Amygdala (tissue), 56 donors: ENCODE measurements at places on chromosomes 3 and 15.

DNA sequence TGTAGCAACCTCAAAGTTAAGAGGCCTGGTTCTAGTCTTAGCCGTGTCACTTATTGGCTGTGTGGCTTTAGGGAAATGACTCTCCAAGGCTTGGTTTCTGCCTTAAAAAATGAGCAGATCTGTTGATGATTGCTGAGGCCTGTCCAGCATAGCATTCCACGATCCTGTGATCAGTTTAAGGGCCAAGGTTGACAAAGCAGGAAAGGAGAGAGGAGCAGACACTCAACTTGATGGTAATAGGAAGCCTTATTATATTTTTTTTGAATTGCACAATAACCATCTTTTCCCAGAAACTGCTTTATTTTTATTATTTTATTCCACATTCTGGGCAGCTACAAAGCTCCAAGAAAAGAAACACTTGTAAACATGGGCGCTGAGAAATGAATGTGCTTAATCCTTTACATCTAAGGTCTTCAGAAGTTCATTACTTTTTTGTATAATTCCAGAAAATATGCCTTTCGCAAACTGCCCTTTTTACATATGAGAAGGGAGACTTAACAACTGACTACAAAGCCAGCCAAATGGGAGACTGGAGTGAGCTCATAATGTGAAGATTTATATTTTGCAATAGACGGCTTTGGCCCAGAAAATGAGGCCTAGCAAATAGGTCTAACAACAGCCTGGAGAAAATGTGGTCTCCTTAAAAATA lies 241.0 kb downstream of the ATP8B4 start:
- DNase-seq = no peak

- no peak for DNase-seq
These were observed 22.9 kb upstream of the FBLN2 start for GRCh38 chr3:13525827-13526625.

DNA sequence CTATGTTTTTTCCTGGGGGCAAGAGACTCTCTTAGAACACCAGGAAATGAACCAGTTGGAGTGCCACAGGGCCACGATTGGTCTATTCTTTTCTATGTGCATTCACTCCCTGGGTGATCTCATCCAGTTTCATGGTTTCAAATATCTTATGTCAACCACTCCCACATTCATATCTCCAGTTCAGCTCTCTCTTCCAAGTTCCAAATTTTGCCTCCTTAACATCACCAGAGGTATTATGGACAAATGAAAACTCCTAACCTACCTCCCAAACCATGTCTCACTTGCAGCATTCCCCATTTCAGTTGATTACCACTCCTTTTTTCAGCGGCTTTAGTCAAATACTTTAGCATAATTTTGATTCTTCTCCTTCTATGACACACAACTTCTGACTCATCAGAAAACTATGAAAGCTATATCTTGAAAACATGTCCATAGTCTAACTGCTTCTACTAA lies 203.1 kb upstream of the SEMA6D start:
- no peak for DNase-seq

GRCh38 chr15:57422113-57422754 lies 45.9 kb downstream of the CGNL1 start:
- DNase-seq = no peak

GRCh38 chr3:105040026-105040622 lies 326.6 kb upstream of the ALCAM start:
- no peak for DNase-seq

- no peak for DNase-seq
These were observed 611.9 kb upstream of the CCDC54 start for GRCh38 chr3:106765342-106765741.

DNA sequence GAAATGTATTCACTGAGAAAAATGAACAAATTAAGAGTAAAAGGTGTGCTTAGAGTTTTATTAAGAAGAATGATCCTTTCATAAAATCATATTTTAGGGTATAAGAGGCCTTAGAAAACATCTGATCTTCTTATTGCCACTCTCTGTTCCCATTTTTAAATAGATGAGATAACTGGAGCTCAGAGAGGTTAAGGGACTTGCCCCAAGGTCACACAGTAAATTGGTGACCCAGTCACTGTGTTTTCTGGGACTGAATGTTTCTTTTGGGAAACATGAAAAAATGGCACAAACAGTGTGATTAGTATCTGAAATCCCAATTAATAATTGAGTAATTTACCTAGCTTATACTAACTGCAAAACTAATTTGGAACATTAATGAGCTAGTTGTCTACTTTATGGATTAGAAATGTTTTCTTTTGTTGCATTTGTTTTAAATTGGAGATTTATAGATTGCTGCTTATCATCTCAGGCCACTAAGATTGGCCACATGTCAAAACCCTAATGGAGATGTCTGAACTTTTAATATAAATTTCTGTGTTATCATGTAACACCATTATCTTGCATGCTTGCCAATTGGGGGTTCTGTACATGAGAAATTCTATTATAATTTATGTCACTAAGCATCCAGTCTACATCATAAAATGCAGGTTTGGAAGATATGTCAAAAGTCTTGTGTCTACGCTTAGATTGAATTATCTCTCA lies 64.9 kb downstream of the CMSS1 start:
- DNase-seq = no peak

- DNase-seq = no peak
These were observed 19.1 kb upstream of the APEH start for GRCh38 chr3:49654955-49655556.

GRCh38 chr15:83108266-83109219 lies 1.1 kb downstream of the TM6SF1 start:
- peak; percentile 36 for DNase-seq

DNA sequence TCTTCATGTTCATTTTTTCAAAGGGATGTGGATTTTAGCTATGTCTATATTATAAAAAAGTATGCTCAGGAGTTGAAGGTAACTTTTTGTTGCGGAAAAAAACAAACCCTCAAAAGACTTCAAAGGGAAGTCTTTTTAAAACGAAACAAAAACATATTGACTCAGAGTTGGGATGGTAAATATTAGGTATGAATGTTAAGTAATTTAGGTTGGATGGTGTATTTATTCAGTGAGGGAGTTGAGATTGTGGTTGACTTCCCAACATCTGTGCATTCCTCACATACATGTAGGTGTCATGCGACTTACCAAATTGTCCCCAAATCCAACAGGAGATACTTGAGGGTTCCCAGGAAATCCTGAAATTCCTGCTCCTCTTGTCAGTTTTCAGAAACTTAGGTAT lies 32.7 kb upstream of the PLSCR5 start:
- DNase-seq = no peak

GRCh38 chr15:84598993-84599392 lies 1.8 kb upstream of the ZSCAN2 start:
- DNase-seq = peak; percentile 14

DNA sequence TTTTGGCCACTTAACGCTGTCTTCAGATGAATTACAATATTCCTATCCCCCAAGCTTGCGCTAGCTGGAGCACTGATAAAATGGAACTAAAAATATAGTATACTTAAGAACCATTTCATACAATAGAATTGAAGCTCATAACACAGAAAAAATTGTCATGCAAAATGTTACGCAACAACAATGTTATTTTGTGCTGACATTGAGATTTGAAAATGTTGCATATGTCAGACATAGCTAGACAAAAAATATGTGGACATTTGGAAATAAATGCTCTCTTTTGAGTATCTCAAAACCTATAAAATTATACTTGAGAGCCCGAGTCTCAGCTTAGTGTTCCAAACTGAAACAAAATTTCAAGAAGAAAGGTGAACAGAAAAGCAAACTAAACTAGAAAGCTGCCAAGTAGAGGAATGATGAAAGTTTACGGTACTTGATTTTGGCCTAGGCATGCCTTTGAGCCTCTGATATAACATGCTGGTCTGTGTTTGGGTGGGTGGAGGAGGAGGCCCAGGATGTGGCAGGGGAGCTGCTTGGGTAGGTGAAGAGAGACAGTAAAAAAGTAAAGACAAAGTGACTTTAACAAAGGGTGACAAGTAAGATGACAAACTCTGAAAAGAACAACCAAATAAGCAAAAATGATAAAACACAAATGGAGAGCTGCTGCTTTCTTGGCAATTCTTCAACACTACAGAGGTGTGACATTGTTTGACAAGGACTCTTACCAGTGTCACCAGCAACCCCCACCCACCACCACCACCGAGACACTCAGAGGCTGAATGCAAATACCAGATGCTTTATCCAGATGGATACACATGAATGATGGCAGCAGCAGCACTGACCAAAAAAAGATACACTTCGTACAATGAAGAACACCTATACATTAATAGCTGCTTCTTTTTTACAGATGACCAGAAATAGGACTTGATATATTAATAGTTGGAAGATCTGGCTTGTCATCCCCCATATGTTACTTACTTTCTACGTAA lies 129.3 kb upstream of the FEZF2 start:
- no peak for DNase-seq

DNA sequence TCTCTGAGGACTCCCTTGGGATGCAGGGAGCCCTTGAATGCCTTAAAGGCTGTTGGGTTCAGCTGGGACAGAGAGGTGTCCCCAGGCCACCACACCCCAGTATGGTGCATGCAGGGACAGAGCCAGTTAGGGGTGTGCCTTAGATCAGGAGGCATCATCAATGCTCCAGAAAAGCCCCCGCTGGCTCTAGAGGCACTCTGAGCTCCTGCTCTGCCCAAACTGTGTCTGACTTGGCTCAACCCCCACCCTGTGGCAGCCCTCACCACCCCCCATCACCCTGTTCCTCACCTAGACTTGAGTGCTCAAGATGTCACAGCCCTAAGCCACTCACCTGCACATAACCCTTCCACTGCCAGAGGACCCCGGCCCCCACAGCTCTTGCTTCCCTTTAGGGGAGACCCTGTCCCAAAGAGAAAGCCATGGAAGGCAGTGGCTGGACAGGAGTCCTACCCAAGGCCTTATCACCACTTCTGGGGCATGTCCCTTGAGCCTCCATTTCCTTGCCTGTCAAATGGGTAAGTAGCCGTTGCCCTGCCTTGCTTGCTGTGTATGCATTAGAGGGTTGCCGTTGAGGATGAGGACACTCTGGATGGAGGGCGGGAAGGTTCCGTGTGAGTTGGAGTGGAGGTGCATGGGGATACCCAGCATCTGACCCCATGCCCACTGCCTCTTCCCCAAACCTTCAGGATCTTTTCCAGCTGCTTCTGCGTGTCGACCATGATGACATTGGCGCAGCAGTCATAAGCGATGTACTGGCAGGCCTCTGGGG lies 41.4 kb downstream of the ACSBG1 start:
- DNase-seq = no peak

DNA sequence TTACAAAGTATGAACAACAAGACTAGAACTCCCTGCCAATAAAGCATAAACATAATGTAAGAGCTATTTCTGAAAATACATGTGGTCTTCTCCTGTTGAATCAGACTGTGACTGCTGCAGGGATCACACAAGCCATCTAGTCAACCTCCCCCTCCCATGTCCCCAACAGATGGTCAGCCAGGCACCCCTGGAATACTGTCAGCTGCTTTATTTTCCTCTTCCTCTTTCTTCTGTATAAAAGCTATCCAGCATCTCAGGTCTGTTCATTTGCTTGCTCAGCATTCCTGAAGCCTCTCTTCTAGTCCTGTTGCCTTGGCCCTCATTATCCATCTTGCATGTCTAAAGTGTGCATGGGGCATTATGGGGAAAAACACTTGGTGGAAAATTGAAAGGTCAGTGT lies 6.5 kb upstream of the MINDY4B start:
- no peak for DNase-seq

GRCh38 chr15:77832874-77833273 lies 200.2 kb upstream of the LINGO1 start:
- no peak for DNase-seq

DNA sequence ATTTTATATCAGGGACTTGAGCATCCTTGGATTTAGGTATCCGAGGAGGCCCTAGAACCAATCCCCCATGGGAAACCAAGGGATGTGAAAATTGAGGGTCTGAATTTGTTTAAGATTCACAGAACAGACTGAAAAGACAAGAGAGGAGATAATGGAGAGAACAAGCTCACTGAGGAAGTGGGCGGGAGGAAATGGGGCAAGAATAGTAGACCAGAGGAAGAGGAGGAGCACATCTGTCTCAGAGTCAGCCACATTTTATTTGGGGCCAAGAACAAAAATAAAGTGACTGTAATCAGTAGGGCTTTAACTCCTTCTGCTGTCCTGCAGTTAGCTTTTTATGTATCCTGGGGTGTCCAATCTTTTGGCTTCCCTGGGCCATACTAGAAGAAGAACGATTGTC lies 63.8 kb downstream of the BLM start:
- no peak for DNase-seq

GRCh38 chr15:31480356-31481025 lies 153.9 kb downstream of the KLF13 start:
- DNase-seq = no peak

DNA sequence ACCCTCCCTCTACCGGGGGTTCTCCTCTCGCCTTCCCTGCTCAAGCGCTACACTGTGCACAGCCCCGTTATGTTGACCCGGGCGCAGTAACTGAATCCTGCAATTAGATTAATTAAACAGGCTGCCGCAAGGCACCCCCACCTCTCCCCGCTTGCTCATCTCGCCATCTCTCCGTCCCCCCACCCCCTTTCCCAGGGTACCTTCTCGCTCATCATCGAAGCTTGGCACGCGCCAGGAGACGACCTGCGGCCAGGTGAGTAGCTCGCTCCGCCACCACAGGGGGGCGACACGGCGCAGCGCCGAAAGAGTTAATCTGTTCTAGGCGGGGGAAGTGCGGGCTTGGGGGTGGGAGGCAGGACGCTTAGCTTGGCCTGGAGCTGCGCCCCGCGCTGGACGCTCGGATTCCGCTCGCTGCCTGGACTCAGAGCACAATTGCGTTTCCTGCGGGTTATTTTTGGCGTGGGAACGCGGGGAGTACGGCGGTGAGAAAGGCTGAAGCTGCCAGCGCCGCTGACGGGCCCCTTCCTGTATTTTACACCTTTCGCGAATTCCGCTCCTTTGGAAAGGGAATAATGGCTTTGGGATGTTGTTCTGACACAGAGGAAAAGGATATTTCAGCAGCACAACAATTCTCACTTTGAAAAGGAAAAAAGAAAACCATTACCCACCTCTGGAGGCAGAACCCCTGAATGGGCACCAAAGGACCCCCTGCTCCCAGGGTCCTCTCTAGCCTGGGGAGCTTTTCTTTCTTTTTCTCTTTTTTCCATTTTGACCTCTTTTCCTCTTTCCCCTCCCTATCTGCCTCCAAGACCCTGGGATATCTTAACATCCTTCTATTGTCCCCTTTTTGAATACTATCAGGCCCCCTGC lies 1.5 kb downstream of the DLL4 start:
- no peak for DNase-seq

- DNase-seq = no peak
These were observed 333.8 kb downstream of the FEZF2 start for GRCh38 chr3:62039586-62039985.

GRCh38 chr15:71155534-71155933 lies 40.3 kb downstream of the THSD4 start:
- DNase-seq = no peak

- DNase-seq = no peak
These were observed 167.2 kb upstream of the TLE3 start for GRCh38 chr15:70264738-70265465.

DNA sequence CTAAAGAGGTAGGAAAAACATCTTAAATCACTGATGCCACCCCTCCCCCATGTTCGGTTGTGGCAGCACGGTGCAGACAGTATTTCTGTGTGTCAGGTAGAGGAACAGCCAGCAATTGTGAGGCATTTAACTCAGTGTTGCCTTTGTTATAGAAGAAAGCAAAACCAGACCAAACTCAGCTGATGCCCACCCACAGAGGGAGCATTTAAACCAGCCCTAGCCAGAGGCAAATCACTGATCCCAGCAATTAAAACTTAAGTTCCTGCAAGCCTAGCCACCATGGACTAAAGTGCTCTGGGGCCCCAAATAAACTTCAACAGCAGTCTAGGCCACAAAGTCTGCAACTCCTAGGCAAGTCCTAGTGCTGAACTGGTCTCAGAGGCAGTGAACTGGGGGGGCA lies 94.5 kb downstream of the CFAP20DC start:
- DNase-seq = no peak
